CD8-positive, alpha-beta memory T cell (primary cell): ENCODE measurements at places on chromosomes 2 and 18.

GRCh38 chr18:23661735-23662308 lies 889 bp downstream of the ANKRD29 start:
- DNase-seq: no peak

GRCh38 chr2:136128905-136129304 lies 11.0 kb upstream of the CXCR4 start:
- peak; percentile 19 for DNase-seq

DNA sequence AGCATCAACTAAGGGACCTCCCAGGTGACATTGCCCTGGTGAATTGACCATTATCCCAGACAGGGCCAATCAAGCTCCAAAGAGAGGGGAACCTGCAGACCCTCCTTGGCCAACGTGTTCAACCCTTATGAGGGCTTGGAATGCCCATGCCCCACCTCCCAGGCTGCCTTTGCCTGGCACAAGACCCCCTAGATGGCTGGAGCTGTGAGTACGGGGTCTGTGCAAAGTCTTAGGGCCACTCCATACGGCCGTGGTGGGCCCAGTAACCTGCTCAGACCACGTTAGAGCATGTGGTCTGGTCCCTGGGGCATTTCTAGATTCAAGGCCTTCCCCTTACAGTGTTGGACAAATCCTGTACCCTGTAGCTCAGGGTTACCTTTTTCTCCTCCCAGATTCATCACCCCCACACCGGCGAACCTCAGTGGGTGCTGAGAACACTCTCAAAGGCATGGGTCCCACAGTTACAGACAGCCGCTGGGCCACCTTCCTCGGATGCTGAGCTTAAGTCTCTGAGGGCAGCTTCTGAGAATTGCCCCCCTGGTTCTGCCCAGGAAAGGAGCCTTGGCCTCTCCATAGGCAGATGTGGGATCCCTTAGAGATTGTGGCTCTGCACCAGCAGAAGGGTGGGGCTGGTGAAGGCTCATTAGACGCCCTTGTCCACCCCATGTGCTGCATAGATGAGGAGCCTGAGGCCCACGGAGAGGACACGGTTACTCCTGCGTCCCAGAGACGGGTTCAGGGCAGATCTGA lies 18.3 kb upstream of the KCNK3 start:
- DNase-seq: no peak

DNA sequence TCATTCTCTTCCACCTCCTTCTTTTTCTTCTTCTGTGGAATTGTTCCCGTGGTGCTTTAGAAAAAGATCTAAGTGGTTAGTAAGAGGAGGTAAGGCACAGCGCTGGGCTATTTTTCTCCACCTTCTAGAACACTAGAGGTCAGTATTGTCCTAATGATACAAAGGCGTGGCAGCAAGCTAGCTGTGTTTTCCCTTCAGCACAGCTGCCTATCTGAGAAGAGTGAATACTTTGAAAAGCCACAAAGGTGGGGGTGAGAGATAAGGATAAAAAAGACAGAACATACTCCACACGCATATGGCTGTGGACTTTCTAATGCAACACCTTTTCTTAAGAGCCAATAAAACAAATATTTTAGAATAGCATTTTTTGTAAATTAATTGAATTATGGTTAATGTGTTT lies 2.1 kb downstream of the CNTNAP5 start:
- no peak for DNase-seq

GRCh38 chr2:36351291-36351690 lies 4.3 kb upstream of the CRIM1 start:
- no peak for DNase-seq

GRCh38 chr2:156883804-156884203 lies 373.7 kb upstream of the GALNT5 start:
- DNase-seq: no peak

DNA sequence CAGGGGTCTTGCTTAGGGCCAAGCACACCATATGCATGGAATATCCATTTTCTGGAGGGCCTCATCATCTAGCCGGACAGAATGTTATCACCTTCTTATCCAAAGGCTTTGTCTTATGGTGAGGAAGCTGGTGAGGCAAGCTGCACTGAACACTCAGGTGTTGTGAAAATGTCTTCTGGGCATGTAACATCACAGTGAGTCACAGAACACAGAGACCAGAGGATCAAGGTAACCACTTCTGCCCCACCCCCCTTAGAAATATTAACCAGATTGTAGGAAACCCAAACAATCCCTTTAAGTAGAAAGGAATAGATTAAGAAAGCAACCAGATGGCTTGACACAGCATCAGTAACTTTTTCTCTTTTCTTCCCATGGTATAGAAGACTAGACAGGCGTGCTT lies 51.1 kb downstream of the MYO5B start:
- no peak for DNase-seq

DNA sequence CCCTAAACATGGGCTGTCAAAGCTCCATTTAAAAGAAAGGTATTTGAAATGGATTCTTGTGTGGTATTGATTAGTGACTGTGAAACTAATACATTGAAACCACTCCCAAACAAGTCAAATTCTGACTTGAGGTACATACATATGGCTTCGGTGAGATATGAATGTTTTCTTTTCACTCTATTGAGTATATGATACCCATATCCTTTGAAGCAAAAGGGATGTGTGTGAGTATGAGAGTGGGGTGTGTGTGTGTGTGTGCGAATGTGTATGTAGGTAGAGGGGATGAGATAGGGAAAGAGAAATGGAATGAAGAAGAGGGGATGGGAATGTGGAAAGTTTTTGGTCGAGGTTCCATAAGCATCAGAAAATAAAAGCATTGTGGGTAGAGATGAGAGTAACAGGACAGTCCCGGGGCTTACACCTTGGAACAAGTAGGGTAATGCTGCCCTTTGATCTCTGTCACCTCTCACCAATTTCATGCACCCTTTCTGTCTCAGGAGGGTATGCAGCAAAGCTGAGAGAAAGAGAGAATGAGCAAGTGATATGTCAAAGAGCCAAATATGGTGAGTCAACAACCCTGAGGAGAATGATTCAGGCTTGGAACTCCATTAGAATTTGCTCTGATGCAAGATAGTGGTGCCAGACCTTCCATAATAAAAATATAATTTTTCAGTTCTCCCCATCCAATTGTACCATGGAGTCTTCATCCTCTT lies 64.0 kb upstream of the ZEB2 start:
- no peak for DNase-seq
